CD8-positive, alpha-beta memory T cell (primary cell): ENCODE measurements at places on chromosomes 7 and 10.

DNA sequence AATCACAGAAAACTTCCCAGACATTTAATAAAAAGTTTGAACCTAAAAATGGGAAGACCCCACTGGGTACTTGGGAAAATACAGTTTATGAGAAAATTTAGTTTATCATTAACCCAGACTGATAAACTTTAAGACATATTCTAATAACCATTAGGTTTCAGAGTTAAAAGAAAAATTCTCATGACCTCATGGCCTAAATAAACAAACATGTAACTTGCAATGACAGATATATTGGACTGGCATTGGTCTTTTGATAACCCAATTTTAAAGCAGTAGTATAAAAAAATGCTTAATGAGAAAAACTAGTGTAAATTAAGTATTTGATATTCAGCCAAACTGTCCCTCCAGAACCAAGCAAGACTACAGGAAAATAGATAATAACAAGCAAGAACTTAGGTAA, 67.0 kb upstream of the ZNF804B start:
- no peak for DNase-seq

DNA sequence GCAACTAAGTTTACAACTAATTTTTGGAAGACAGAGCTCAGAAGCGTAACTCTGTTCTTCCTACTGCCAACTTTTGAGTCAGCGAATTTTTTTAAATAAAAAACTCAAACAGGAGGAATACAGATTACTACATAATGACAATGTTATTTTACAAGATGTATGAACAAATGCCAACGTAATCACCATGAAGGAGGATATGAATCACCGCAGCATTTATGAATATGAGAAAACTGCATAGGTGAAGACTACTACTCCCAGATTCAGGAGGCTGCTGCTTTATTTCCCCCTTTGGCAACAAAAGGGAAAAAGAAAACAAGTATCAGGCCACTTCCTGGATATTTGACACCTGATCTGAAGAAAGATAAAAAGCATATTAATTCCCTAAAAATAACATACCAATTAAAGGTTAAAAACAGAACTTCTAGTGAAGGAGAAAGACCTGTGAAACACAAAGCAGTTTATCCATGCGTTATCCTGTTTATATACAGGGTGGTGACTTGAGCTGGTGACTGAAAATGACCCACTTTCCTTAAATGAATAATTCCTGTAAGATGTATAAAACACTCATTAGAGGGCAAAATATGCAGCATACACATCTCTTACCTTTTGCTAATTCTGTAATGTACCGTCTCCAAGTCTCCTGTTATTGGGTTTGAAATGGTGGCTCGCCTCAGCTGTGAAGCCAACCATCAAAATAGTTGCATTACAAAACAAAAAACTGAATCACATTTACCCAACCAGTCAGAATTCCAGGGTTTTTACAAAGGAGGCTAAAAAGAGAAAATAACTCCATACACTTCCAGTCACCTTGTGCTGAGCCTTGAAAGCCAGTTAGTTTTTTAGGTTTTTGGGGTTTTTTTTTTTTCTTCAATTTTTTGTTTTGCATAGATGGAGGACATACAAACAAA, 52.0 kb downstream of the P4HA1 start:
- no peak for DNase-seq

GRCh38 chr7:29042824-29043231, 84.7 kb upstream of the TRIL start:
- no peak for DNase-seq

DNA sequence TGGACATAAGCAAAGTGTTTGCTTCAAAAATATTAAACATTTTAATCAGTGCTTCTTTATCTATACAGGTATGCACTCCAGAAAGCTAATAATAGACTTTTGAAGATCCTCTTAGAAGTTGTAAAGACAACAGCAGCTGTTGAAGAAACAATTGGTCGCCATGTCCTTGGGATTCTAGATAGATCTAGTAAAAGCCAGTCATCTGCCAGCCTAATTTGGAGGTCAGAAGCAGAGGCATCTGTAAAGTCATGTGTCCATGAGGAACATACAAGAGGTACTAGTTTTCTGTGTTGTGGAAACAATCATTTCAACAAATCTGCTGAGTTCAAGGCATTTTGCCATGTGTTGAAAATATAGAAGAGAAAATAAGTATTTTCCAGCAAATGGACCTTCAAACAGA, 89.3 kb downstream of the CYP51A1 start:
- no peak for DNase-seq

GRCh38 chr7:146713205-146713604, 596.6 kb downstream of the CNTNAP2 start:
- no peak for DNase-seq

DNA sequence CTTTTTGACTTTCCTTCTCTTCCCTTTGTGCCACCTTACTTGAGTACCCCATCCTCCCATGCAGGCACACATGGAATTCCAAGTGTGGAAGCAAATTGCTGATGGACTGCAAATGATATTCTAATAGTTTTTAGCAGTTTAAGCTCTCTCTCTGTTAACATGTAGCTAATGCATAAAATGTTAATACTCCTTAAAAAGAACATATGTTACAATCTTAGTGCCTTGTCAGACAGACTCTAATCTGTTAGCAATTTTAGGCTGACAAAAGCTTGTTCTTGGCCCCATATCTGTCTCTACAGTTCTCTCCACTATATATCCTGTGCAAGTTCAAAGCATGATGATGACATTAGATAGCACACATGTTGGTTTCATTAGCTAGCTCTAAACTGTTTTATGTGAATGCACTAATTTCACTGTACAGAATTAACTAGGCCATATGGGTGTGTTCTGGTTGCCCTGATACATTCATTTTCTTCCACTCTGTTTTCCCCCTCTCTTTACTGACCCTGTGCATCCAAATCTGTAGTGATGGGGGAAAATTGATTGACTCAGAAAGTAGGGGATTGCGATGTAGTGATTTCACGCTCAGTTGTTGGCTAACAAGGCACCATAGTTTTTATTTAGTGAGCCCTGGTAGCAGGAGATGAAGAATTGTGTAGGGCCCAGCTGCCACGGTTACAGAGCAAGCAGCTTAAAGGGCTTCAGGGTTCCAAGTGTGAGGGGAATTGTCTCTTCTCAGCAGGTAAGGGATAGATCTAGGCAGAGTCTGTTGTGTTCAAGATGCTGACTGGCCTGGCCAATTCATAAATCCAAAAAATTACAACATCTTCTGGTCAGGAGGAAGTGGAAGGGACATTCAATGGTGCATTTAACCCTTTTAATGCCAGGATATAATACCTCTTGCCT, 114.6 kb upstream of the FZD1 start:
- no peak for DNase-seq

DNA sequence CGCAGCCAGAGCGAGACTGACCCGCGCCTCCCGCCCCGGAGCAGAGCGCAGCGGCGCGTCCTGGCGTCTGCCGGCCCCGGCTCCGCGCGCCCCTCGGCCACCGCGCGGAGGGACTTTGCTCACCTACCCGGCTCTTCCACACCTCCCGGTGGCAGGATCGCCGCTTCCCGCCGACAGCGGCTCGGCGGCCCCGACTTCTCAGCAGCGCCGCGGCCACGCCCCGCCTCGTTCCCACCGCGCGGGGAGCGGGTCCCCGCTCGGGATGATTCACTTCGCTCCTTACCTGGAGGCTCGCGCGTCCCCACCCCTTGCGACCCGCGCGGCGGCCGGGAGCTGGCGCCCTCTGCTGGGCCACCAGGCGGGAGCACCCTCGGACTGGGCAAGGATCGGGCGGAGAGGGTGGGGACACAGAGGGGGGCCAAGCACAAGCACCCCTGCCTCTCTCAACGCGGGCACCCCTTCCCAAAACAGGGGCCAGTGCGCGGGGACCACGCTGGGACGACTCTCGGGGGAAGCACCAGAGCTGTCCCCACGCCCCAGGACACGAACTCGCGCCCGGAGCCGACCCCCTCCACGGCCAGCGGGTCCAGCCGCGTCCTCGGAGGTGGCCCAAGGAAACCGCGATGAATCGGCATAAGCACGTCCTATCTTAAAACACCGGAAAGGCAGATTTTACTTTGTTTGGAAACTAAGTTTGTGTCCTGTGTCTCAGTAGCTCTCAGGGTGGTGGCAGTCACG, 101.0 kb upstream of the SVIL start:
- DNase-seq: peak; percentile 77

GRCh38 chr10:92420546-92421275, 129.7 kb downstream of the MARCHF5 start:
- DNase-seq: no peak

DNA sequence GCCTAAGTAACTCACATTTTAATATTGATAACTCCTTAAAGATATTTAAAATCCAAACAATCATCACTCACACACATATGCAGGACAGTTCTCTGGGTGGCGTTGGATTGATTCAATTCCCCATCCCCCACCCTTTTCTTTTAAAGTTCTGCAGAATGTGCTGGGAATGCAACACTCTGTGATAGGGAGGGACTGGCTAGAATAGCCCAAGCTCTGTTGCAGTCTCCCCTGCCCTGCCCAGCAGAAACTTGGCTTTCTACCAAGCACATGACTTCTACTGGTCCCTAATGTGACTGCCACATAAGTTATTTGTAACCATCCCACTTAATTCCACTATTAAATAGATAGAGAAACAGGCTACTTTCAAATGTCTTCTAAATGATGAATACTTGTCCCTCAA, 55.2 kb downstream of the TWIST1 start:
- no peak for DNase-seq

GRCh38 chr7:4523873-4524272, 158.2 kb upstream of the FOXK1 start:
- DNase-seq: no peak

- DNase-seq: no peak
Observed at GRCh38 chr10:31204090-31204489, 114.9 kb upstream of the ZEB1 start.

DNA sequence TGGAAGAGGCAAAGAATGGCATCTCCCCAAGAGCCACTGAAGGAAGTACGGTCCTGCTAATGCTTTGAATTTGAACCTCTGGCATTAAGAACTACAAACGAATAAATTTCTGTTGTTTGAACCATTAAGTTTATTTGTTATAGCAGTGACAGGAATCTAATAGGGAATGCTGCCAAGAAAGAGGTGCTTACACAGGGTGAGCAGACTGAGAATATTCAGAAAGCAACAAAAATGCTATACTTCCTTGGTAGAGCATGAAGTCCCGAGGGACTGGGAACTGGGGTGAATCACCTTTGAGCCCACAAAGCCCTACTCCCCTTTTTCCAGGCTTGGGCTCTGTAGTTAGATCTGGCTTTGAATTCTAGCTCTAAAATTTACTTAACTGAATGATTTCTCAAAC, 45.0 kb downstream of the PANK1 start:
- DNase-seq: no peak
